GM12878 (cell line): ENCODE measurements at places on chromosomes 13 and 19.

DNA sequence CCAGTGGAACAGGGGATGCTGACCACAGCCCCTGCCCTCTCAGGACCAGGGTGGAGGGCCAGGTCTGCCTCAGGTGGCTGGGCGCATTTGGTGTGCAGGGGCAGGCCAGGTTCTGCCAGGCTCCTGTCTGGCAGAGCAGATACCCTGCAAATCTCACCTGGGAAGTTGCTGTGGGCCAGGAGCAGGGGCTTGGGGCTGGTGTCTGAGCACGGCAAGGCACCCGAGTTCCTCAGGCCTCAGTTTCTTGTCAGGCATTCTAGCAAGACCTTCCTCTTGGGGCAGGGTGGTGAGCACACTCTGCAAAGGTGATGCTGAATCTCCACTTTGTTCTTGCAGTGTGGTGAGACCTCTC lies 1.1 kb downstream of the CRTC1 start:
- no peak for DNase-seq

DNA sequence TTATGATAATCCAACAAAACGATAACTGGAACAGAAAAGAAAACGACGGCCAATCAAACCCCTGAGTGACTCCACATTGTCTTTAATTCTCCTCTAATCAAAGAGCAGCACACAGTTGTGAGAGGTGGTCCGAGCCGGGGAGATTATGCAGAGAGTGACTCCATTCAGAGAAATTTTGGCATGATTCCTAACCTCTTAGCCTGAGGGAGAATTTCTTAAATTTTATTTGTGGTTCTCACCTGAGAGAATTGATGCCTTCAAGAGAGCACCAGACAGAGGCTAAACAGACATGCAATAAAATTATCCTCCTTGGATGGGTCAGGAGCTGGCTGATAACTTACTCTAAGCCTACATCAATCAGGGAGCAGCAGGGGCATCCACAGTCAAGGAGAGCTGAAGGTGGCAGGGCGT lies 310.0 kb upstream of the KLF12 start:
- no peak for DNase-seq

GRCh38 chr19:45154064-45154827 lies 6.5 kb downstream of the NKPD1 start:
- no peak for DNase-seq

DNA sequence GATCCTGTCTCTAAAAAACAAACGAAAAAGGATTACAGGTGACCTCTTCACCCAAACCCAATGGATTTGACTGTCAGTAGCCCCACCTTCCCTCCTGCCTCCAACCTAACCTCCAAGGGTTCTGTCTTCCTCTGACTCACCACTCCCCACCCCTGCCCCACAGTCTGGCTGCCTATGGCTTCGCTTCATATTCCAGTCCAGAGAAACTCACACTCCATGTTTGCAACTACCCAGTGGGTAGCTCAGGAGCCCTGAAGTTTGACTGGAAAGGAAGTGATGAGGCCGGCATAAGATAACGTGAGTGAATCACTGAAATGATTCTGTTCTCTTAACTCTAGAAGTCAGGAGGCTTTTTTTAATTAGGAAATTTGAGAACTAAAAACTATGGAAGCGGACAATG lies 303.9 kb downstream of the FOXO1 start:
- DNase-seq = no peak

GRCh38 chr13:62246581-62246980 lies 830.9 kb upstream of the PCDH20 start:
- DNase-seq = no peak

DNA sequence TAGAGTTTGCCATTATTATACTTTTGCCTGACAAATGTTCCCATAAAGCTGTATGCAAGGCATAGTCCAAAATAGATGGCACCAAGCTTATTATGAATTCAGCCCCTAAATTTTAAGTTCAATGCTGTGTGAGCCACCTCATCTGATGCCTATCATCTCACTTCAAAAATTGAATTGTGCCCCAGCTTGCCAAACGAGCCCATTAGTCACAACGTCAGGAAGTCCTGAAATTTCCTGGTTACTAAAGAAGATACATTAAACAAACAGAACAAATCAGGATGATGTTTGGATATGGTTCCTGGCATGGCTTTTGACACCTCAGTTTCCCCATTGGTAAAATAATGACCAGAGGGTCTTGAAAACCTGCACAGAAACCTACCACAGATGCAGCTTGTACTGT lies 147.5 kb upstream of the SOX21 start:
- no peak for DNase-seq

DNA sequence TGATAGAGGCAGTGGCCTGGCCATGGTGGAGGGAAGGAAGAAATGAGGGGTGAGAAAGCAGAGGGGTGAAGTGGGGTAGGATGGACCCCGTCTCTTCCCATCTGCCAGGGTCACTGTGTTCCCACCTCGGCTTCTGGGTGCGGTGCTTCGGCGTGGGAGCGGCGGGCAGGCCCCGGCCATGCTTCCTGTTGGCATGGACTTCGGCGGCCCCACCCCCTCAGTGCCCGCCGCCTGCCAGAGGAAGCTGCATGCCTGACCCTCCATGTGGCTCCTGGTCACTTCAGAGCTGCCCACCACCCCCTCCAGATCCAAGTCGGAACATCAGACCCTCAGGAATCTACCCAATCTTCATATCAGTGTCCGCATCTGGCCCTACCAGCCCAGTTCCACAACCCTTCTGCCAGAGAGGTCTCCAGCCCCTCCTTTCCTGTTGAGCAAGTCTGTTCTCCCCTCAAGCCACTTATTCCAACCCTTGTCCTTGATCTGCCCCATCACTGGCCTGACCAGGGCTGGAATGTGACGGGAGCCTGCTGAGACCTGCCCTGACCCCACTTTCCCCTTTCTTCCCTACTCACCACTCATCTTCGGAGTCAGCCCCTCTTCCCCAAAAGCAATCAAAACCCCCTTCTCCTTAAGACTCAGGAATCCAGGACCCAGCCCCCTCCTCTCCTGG lies 1.5 kb downstream of the KCNN4 start:
- DNase-seq = no peak

DNA sequence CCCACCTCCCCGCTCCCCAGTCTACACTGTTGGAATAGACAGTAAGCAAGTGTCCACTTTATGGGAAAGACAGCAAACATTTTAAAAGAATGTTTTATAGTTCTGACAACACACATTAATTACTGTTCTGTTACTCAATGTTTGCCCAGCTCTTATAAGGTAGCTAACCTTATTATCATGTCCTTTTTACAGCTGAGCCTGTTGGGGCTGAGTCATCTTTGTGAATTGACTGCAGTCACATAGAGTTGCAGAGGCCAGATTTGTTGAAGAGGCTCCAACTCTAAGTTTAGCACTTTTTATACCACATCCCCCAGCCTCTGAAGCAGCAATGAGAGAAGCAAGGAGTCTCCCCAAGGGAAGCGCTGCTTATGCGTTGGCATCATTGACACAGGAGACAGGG lies 76.2 kb downstream of the C13orf42 start:
- no peak for DNase-seq

- no peak for DNase-seq
These were observed 34.9 kb downstream of the DNAJC15 start for GRCh38 chr13:43058318-43058674.

- no peak for DNase-seq
These were observed 346.5 kb downstream of the FOXO1 start for GRCh38 chr13:40319699-40320579.

- no peak for DNase-seq
These were observed 55.8 kb downstream of the CPAMD8 start for GRCh38 chr19:16970821-16971220.

GRCh38 chr13:112722433-112723263 lies 32.8 kb downstream of the ATP11A start:
- DNase-seq = no peak

DNA sequence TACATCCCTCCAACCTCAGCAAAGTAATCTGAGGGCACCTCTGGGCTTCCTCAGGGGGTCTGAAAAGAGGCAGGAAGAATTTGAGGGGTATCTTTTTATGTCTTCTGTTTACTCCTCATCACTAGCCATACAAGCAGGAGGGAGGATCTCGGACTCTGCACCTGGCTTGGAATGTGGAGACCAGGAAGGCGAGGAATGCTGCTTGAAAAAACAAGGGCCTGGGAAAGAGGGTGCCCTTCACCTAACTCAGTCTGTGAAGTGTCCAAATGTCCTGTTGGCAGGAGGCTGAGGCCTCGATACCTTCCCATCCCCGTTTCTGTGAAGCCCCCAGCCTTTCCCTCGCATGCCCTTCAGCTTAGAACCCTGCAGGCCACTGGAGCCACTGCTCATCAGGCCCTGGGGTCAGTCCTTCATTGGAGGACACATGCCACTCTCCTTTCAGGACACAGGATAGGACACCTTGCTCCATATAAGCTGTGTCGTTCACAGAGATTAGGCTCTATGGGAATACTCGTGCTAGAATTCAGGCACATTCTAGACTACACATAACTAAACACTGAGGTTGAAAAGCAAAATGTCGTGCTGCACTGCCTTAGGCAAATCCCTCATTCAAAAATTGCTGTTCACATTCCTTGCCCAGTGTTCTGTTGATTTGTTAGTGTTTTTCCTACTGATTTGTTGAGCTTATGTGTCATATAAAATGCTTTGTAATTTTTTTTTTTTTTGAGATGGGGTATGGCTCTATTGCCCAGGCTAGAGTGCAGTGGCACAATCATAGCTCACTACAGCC lies 49.7 kb downstream of the ESD start:
- DNase-seq = no peak

DNA sequence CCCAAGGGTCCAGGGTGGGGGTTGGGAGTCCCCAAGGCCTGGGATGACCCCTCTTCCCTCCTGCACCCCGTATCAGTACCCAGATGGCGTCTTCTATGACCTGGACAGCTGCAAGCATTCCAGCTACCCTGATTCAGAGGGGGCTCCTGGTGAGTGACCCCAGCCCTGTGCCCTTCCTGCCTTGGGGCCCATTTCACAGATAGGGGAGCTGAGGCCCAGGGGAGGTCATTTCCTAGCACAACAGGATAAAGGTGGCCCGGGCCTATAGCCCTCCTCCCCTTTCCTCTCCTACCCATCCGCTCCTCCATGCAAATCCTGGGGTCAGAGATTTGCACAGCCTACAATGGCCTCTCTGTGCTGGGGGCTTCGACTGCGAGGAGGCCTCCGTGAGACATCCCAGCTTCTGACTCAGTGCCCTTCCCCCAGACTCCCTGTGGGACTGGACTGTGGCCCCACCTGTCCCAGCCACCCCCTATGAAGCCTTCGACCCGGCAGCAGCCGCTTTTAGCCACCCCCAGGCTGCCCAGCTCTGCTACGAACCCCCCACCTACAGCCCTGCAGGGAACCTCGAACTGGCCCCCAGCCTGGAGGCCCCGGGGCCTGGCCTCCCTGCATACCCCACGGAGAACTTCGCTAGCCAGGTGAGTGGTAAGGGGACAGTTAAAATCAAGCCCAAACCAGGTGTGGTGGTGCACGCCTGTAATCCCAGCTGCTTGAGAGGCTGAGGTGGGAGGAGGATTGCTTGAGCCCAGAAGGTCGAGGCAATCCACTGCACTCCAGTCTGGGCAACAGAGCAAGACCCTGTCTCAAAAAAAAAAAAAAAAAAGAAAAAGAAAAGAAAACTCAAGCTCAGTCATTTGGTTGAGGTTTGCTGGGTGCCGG lies 3.9 kb downstream of the SPIB start:
- no peak for DNase-seq

- DNase-seq = no peak
These were observed 273.9 kb downstream of the ATP8A2 start for GRCh38 chr13:25645681-25646080.

DNA sequence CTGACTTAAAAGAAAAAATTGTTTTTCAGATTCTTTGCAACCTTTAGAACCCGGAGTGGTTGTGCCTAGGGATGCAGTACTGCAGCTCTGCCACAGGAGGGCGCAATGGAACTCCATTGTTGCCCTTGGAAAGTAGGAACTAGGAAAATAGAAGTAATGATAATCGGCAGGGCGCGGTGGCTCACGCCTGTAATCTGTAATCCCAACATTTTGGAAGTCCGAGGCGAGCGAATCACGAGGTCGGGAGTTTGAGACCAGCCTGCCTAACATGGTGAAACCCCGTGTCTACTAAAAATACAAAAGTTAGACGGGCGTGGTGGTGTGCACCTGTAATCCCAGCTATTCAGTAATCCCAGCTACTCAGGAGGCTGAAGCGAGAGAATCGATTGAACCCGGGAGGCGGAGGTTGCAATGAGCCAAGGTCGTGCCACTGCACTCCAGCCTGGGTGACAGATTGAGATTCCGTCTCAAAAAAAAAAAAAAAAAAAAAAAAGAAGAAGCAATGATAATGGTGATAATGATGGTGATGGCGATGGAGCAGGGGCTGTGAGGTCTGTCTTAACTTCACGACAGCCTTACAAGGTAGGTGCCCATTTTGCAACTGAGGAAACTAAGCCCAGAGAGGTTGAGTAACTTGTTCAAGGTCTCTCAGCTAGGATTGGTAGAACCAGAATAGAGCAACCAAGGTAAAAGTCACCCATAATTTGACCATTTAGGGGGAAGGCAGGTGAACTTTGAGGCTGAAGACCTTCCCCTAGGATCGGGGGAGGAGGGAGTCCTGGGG lies 5.5 kb upstream of the ADAMTS10 start:
- DNase-seq = no peak

DNA sequence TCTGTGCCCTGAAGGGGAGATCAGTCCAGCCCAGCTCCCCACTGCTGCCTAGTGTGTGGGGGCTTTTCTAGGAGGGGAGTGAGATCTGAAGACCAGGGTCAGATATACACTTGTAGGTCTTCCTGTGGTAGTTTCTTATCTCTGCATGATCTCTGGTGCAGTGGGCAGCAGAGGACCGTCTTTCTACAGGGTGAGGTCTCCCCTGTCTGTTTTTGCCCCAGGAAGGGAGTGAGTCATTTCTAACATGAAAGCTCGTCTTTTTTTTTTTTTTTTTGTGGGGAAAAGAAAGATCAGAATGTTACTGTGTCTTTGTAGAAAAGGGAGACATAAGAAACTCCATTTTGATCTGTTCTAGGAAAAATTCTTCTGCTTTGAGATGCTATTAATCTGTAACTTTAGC lies 8.8 kb upstream of the ZNF808 start:
- no peak for DNase-seq

DNA sequence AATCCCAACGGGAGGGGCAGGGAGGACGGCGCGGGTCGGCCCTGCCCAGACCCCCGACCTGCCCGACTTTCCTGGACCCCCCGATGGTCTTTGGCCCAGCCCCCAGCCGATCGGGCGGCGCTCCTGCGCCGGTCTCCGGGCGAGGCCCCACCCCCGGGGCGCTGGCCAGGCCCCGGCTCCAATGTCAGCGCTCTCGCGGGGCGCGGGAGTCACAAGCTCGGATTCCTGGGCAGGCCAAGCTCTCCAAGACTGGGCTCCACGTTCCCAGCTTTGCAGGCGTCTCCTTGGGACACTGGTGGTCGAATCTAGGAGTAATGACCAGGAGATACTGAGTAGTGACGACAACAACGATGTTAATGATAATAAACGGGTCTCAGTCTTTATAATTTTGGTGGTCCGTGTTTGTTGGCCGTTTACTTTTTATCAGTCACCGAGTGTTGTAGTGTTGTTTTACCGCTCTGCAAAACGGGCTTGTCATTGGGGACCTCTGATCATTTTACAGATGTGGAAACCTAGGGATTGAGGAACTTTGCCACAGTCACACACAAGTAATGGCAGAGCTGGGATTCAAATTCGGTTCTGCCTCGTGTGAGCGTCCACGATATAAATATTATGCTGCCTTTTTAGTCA lies 545 bp downstream of the RAD23A start:
- DNase-seq = no peak

- no peak for DNase-seq
These were observed 99.0 kb downstream of the ERCC5 start for GRCh38 chr13:102944821-102945220.
